ENCODE measurements at places on chromosomes 3 and 15. TPM values are rescaled to one million over a fixed set of nuclear protein-coding genes. Genes with fewer than 3 reads are reported as not detected.

GRCh38 chr3:58349792-58350626 is 17.3 kb downstream of the PXK start:
- H3K4me3 ChIP-seq, result no peak overlapping the region
- no peaks in the 10 kb centered on the region for H3K36me3 ChIP-seq
- no peak for DNase-seq

DNA sequence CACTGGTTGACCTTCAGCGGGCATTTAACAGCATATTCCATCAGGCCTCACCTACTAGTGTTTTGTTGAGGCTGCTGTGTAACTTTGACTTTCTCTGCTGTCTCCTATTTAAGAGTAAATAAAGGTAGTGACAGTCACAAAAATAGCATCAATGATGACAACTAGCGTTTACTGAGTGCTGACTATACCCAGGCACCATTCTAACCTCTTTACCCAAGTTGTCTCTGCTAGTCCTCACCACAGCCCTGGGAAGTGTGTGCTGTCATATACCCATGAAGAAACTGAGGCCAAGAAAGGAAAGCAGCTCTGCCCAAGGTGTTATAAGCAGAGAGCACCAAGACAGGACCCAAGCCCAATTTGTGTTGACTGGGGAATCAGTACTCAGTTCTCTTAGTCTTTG is 286.4 kb upstream of the CTDSPL start:
- no peak for DNase-seq
- no peaks in the 10 kb centered on the region for H3K27me3 ChIP-seq
- no peaks in the 10 kb centered on the region for H3K4me1 ChIP-seq
- no peak overlapping the region for H3K4me3 ChIP-seq
- H3K27ac ChIP-seq, result no peak overlapping the region
- no peaks in the 10 kb centered on the region for H3K36me3 ChIP-seq

DNA sequence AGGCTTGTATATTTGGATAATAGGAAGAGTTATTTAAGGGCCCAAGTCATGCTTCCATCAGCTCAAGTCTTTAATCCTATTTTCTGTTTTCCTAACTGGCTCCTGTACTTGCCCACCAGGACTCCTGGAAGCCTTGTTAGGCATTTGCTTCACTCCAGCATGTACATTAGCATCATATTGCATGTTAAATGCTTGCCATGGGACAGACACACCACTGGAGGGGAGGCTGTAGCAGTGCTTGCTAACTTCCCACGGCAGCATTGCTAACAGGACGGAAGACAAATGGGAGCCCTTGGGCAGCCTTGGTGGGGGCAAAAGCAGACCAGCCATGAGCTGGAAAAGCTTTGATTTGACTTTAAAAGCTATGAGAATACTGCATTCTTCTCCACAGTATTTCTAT is 6.1 kb downstream of the TMOD2 start:
- DNase-seq, result no peak
- H3K27me3 ChIP-seq, result peaks cover 21% of the 10 kb centered on the region
- H3K36me3 ChIP-seq, result no peaks in the 10 kb centered on the region
- no peaks in the 10 kb centered on the region for H3K4me1 ChIP-seq
- no peak overlapping the region for H3K27ac ChIP-seq
- H3K4me3 ChIP-seq, result no peak overlapping the region

Gene FBXO40
- total RNA-seq, result not detected
